ENCODE measurements at places on chromosomes 1 and 21. TPM values are rescaled to one million over a fixed set of nuclear protein-coding genes. Genes with fewer than 3 reads are reported as not detected.

The HAX1 gene
- polyA plus RNA-seq = 207 TPM

The ERICH3 gene
- polyA plus RNA-seq = not detected

The CIART gene
- not detected for polyA plus RNA-seq

The PTPN14 gene
- polyA plus RNA-seq = 0.04 TPM

DNA sequence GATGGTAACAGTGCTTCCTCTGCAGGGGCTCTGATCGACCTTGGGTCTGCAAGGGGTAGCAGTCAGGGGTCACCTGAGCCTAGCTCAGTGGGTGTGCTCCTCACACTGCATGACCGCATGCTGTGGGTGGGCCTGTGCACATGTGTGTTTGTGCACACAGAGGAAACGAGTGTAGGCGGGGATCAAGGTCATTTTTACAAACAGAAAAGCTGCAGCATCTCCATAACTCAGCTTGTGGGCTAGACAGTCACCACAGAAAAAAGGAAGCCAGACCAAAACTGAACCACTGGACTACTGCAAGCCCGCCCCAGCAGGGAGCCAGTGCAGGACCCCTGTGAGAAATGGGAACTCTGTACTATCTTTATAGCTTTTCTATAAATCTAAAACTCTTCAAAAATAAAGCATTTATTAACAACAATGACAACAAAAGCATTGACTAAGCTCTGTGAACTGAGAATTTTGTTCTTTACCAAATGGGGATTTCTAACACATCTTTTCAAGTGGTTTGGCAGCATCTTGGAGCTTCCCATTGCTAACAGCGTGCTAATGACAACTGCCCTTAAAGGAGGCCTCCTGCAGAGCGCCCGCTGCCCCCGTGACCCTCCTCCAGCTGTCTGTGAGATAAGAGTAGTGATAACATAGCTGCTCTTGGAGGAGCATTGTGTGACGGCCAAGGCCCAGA is 19.9 kb upstream of the NEK2 start:
- peaks cover 76% of the 10 kb centered on the region for H3K4me1 ChIP-seq
- peak overlapping the region; percentile 94 for H3K27ac ChIP-seq
- H3K4me3 ChIP-seq = peak overlapping the region; percentile 65
- peak; percentile 57 for DNase-seq
- peaks cover 4% of the 10 kb centered on the region for H3K36me3 ChIP-seq

- peaks cover 33% of the 10 kb centered on the region for H3K36me3 ChIP-seq
- peaks cover 51% of the 10 kb centered on the region for H3K4me1 ChIP-seq
- H3K4me3 ChIP-seq = peak overlapping the region; percentile 75
- DNase-seq = no peak
- peaks cover 4% of the 10 kb centered on the region for H3K27me3 ChIP-seq
- H3K27ac ChIP-seq = peak overlapping the region; percentile 91
Measured at GRCh38 chr21:46482846-46483231, 24.1 kb downstream of the DIP2A start.

GRCh38 chr1:184387476-184388318 is 868 bp downstream of the C1orf21 start:
- peaks cover 52% of the 10 kb centered on the region for H3K4me1 ChIP-seq
- H3K27ac ChIP-seq = peak overlapping the region; percentile 100
- peak overlapping the region; percentile 94 for H3K4me3 ChIP-seq
- peak; percentile 96 for DNase-seq
- peaks cover 33% of the 10 kb centered on the region for H3K27me3 ChIP-seq
- no peaks in the 10 kb centered on the region for H3K36me3 ChIP-seq

DNA sequence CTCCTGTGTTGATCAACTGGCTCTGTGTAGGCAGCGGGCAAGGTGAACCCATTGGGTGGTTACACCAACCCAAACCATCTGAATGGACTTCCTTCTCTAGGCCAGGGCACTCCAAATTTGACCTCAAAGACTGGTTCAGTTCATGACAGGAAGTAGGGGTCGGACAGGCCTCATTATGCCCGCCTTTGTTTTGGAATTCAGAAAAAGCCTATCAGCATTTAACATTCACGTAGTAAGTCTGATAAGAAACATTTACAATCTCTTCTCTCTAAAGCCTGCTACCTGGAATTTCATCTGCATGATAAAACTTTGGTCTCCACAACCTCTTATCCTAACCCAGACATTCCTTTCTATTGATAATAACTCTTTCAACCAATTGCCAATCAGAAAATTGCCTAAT is 97.1 kb upstream of the ETV3 start:
- peaks cover 2% of the 10 kb centered on the region for H3K27me3 ChIP-seq
- H3K4me1 ChIP-seq = no peaks in the 10 kb centered on the region

DNA sequence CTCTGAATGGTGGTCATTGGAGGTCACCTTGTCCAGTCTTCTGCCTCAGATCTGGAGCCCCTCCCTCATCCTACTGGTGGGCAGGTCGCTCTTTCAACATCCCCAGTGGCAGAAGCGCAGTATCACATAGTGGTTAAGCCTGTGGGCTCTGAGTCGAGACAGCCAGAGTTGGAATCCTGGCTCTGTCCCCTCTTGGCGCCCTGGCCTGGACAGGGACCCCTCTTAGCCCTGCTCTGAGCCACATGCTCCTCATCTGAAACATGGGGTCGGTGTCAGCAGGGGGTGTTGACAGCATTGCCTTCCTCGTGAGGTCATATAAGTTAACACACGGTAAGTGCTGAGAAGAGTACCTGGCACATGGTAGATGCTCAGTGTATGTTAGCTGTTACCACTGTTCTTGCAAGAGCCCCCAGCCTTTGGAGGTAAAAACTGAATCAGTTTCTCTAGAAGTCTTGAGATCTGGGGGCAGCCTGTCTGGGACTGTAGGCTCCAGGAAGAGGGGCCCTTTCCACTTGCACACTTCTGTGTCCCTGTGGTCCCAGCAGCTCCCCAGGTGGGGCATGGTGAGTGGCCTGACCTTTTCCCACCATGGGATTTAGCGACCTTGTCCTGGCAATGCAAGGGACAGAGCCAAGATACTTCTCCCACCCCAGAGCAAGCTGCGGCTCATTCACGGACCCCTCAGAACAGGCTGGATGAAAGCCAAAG is 6.4 kb downstream of the ZC3H12A start:
- peaks cover 42% of the 10 kb centered on the region for H3K27me3 ChIP-seq
- H3K4me1 ChIP-seq = peaks cover 58% of the 10 kb centered on the region
- peak overlapping the region; percentile 99 for H3K27ac ChIP-seq
- DNase-seq = no peak
- H3K36me3 ChIP-seq = peaks cover 31% of the 10 kb centered on the region

GRCh38 chr21:45003331-45004058 is 63.7 kb downstream of the SLX9 start:
- peaks cover 3% of the 10 kb centered on the region for H3K27me3 ChIP-seq
- no peak overlapping the region for H3K4me3 ChIP-seq
- peak overlapping the region; percentile 7 for H3K27ac ChIP-seq
- DNase-seq = no peak
- no peaks in the 10 kb centered on the region for H3K4me1 ChIP-seq

GRCh38 chr1:231139659-231140654 is 21.9 kb upstream of the TRIM67 start:
- DNase-seq = no peak
- H3K36me3 ChIP-seq = no peaks in the 10 kb centered on the region
- H3K27me3 ChIP-seq = peaks cover 1% of the 10 kb centered on the region
- no peaks in the 10 kb centered on the region for H3K4me1 ChIP-seq
- H3K27ac ChIP-seq = no peak overlapping the region
- H3K4me3 ChIP-seq = no peak overlapping the region

GRCh38 chr1:59061876-59062275 is 235.0 kb upstream of the FGGY start:
- peaks cover 3% of the 10 kb centered on the region for H3K27me3 ChIP-seq
- DNase-seq = no peak
- peaks cover 36% of the 10 kb centered on the region for H3K4me1 ChIP-seq

DNA sequence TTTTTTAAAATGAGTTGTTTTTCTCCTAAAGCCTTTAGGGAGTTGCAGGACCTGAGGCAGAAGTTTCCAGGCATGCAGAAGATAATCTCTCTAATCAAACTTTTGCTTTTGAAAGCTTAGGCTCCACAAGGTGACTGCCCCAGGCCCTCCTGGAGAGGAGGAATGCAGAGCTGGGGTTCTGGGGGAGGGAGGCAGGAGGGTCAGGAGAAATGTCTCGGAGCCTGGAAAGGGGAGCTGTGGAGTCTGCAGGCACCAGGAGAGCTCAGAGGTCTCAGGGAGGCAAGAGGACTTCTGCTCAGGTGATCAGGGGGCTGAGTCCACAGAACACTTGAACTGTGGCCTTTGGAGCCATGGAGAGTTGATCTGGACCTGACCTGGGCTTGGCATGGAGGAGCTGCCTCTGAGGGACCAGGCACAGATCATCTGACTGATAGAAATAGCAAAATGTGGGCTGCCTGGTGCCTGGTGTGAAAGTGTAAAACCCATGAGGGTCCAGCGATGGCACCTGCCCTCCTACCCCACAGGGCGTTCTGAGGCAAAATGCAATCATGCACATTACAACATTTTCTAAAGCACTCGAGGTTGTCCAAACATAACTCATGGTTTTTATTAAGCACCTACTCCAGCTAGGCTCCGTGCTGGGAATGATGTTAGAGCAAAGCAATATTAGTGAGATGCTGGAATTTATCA is 10.0 kb upstream of the ABCG1 start:
- H3K27me3 ChIP-seq = peaks cover 7% of the 10 kb centered on the region
- no peak overlapping the region for H3K4me3 ChIP-seq
- peaks cover 4% of the 10 kb centered on the region for H3K36me3 ChIP-seq
- no peaks in the 10 kb centered on the region for H3K4me1 ChIP-seq
- DNase-seq = no peak
- H3K27ac ChIP-seq = no peak overlapping the region

DNA sequence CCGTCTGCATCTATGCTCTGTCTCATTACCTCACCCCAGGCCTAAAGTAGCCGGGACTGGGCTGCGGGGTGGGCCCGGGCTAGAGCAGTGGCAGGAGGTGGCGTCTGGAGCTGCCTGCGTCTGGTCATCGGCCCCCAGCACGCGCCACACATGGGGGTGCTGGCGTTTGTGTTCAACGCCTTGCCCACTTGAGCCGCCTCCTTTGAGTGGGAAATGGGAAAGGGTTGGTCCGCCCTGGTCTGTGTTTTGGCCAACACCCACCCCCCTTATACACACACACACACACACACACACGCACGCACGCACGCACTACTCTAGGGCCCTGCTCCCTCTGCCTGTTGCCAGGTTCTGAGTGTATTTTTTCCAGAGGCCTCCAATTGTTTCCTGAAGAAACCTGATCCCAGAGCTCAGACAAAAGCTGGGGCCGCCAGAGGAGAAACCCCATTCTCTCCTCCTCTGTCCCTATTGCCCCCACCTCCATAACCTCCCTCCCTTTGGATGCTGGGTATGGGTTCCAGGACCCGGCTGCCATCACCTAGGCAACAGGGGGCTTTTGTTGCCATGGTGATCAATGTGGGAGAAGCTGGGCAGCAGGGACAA is 10.1 kb downstream of the VANGL2 start:
- H3K27me3 ChIP-seq = no peaks in the 10 kb centered on the region
- no peak overlapping the region for H3K4me3 ChIP-seq
- no peaks in the 10 kb centered on the region for H3K4me1 ChIP-seq
- H3K27ac ChIP-seq = no peak overlapping the region

GRCh38 chr1:96510391-96510790 is 211.2 kb upstream of the PTBP2 start:
- H3K27me3 ChIP-seq = no peaks in the 10 kb centered on the region
- DNase-seq = no peak
- no peak overlapping the region for H3K27ac ChIP-seq
- H3K4me3 ChIP-seq = no peak overlapping the region

- H3K36me3 ChIP-seq = no peaks in the 10 kb centered on the region
- no peak overlapping the region for H3K27ac ChIP-seq
- H3K4me3 ChIP-seq = no peak overlapping the region
- no peaks in the 10 kb centered on the region for H3K4me1 ChIP-seq
Measured at GRCh38 chr1:218686258-218686657, 341.1 kb downstream of the TGFB2 start.

GRCh38 chr1:20716232-20716631 is 1.6 kb downstream of the KIF17 start:
- no peak for DNase-seq
- H3K27ac ChIP-seq = no peak overlapping the region
- no peaks in the 10 kb centered on the region for H3K36me3 ChIP-seq
- H3K4me1 ChIP-seq = peaks cover 11% of the 10 kb centered on the region

DNA sequence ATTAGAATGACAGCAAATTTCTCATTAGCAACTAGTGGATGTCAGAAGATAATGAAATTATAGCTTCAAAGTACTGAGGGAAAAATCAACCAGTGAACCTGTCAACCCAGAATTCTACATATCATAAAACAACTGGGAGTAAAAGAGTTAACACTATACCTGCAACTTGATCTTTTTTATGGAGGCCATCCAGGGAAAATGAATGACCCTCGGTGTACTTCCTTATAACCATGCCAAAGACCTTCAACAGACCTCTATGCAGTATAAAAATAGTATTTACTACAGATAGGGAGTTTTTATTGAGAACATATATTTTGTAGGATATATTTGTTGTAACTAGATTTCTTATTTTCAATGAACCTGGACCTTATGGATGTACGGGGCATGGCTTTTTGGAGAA is 392.5 kb upstream of the ZRANB2 start:
- H3K27ac ChIP-seq = no peak overlapping the region
- no peaks in the 10 kb centered on the region for H3K36me3 ChIP-seq
- DNase-seq = no peak
- no peaks in the 10 kb centered on the region for H3K4me1 ChIP-seq
- no peaks in the 10 kb centered on the region for H3K27me3 ChIP-seq

DNA sequence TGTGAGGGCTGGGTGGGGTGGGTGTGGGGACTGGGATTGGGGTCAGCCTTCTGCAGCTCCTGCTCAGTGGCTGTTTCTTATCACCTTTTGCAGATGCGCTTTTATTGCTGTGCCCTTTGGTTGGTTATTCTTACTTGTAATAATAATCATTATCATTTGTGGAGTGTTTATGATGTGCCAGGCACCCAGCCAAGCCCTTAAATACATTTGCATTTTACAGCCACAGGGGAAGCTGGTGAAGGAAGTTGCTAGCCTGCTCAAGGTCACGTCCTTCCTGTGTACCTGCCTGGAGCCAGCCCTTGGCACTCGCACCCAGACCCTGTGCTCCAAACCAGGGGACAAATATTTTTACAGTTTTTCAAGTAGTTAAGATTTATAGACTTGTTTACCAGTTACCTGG is 144.0 kb downstream of the PGBD5 start:
- no peak for DNase-seq
- H3K36me3 ChIP-seq = peaks cover 19% of the 10 kb centered on the region
- H3K27ac ChIP-seq = no peak overlapping the region

DNA sequence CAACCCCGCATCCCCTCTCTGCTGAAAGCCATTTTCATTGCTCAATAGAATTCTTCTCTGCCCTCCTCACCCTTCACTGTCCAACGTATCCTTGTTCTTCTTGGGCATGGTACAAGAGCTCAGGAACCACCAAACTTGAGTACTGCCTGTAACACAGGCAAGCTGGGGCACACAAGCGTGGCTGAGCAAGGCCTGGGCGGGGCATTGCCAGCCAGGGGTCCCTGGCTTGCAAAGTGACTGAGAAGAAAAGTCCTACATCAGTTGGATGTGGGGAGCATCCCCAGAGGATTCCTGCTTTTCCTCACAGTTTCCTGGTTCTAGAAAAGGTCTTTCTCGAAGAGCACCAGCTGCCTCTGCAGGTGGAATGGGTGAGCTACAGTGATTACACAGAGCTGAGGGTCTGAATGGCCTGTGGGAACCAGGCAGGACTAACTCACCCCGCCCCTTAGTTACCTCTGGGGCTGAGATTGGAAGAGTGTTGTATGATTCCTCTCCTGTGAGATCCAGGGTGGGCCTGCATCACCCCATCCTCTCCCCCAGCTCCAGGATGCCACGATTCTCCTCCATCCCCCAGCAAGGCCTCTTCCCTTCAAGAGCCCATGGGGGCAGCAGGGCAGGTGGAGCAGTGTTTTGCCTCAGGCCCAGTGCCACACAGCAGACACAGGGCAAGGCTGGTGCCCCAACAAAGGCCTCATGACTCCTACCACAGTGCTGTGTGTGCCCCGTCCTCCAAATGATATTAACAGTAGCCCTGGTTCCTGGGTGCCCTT is 121.9 kb downstream of the MATN1 start:
- peaks cover 11% of the 10 kb centered on the region for H3K27me3 ChIP-seq
- H3K4me3 ChIP-seq = no peak overlapping the region
- no peak overlapping the region for H3K27ac ChIP-seq
- no peak for DNase-seq
- H3K36me3 ChIP-seq = no peaks in the 10 kb centered on the region

Measured in immature natural killer cell (primary cell).